ENCODE measurements at places on chromosomes 16 and 17.

DNA sequence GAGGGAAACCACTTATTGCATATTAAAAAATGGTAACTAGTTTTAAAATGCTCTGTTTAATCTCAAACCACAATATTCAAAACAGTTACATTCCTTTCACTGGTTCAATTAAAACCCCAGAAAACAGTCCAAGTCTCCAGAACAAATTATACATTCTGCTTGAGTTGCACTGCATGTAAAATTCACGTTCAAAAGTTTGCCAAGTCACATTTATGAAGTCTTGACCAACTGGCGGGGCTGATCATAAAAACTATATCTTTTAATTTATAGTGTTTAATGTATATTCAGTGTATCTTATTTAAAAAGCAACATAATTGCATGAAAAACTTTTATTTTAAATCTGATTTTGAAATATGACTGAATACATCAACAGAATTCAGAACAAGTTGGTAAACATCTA, 25.0 kb downstream of the CPPED1 start:
- no peak for DNase-seq

DNA sequence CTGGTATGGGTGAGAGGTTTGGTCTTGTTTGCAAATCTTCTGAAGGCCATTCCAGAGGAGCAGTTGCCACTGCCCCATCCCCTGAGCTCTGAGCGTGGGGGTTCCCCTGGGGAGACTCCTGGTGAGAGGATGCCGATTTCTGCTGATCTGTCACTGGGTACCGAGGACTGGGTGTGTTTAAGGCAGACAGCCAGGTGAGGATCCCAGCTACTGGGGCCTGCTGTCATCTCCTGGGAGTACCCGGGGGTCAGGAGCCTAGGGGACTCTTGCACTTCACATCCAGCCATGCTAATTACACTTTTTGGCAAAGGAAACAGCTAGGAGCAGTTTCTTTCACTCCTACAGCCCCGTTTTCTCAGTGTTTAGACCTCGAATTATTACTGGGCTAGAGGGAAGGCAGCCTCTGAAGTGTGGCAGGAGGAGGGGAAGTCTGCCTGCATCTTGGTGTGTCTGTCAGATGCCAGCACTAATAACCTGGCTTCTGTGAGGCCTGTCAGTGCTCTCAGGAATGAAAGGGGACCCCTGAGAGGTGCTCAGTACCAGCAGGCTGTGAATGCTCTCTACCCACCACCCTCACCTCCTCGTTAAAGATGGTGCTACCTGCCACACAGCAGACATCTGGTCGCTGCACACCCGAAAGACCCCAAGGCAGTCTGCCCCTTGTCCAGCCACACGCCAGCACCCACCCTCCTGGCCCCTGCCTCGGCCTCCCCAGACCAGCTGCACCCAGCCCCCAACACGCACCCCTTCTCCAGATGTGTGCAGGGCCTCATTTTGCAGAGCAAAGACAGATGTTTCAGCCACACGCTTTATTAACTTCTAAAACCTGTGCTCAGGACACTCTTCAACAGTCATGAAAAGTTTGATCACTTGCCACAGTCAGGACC, 43.2 kb downstream of the SNX20 start:
- DNase-seq = no peak

GRCh38 chr16:50299508-50300105, 33.3 kb downstream of the ADCY7 start:
- no peak for DNase-seq

DNA sequence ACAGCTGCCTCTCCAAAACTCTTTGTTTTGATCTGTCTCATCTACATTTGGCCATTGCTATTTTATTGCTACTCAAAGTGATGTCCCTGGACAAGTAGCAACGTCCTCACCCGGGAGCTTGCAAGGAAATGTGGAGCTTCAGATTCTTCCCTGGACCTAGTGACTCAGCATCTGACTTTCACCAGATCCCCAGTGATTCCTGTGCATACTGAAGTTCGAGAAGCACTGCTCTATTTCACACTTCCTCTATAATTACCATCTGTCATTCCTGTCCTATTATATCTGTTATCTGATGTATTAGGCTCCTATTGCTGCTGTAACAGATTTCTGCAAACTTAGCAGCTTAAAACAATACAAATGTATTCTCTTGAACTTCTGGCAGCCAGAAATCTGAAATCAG, 28.5 kb upstream of the VAT1L start:
- no peak for DNase-seq

DNA sequence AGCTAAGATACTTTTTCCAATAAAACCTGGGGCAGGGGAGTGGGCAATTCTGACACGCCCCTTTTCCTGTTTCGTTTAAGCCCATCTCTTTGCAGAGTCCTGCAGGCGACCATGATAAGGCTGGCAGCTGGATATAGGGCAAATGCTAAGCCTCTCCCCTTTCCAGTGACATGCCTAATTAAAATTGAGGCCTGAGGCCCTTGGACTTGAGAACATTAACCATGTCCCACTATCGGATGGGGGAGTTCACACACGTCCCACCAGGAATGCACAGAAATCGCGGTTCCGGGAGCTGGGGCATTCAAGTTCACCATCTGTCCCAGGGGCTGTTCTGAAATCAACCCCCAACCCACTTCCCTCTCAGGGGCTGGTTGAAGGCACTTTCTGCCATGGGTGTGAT, 109.2 kb upstream of the FOXF1 start:
- DNase-seq = no peak

- no peak for DNase-seq
Measured at GRCh38 chr17:66965801-66966262, 1.3 kb downstream of the CACNG4 start.

- DNase-seq = no peak
Measured at GRCh38 chr17:34447406-34447805, 84.4 kb upstream of the CCL1 start.

- DNase-seq = no peak
Measured at GRCh38 chr17:21161498-21162393, 35.0 kb downstream of the DHRS7B start.

- no peak for DNase-seq
Measured at GRCh38 chr17:70137451-70138230, 31.7 kb upstream of the KCNJ2 start.

- DNase-seq = no peak
Measured at GRCh38 chr17:46013502-46014165, 14.6 kb downstream of the STH start.

GRCh38 chr16:85622683-85623082, 9.6 kb downstream of the GSE1 start:
- no peak for DNase-seq

Data from NCI-H1436 (cell line).